CD8-positive, alpha-beta memory T cell (primary cell): ENCODE measurements at places on chromosomes 1 and 21. TPM values are rescaled to one million over a fixed set of nuclear protein-coding genes. Genes with fewer than 3 reads are reported as not detected.

- H3K27ac ChIP-seq: no peak overlapping the region
- no peaks in the 10 kb centered on the region for H3K36me3 ChIP-seq
- H3K4me3 ChIP-seq: no peak overlapping the region
- H3K27me3 ChIP-seq: no peaks in the 10 kb centered on the region
These were observed 49.8 kb upstream of the WLS start for GRCh38 chr1:68281946-68282615.

DNA sequence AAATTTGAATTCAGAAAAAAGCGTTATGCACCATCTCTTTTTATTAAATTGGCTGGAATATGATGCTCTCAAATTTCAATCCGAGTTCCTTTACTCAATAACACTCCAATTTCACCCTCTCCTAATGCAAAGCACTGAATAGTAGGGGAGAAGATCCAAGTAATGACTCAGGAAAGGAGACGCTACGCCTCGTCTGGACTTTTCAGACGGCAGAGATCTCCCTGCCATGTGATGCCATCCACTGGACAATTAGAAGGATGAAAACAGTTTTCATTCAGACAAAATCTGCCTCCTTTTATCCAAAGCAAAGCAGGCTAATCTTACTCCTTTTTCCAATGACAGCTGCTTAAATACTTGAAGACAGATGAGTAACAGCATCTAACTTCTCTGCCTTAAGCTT, 242.4 kb upstream of the GREM2 start:
- no peak overlapping the region for H3K27ac ChIP-seq
- H3K27me3 ChIP-seq: no peaks in the 10 kb centered on the region
- no peaks in the 10 kb centered on the region for H3K36me3 ChIP-seq
- DNase-seq: no peak

DNA sequence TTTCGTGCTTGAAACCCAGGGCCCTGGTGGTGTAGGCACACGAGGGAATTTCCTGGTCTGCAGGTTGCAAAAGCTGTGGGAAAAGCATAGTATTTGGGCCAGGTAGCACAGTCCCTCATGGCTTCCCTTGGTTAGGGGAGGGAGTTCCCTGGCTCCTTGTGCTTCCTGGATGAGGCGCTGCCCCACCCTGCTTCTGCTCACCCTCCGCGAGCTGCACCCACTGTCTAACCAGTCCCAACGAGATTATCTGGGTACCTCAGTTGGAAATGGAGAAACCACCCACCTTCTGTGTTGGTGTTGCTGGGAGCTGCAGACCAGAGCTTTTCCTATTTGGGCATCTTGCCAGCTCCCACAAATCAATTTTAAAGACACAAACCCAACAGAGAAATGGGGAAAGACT, 183.0 kb downstream of the PHTF1 start:
- DNase-seq: no peak
- no peak overlapping the region for H3K27ac ChIP-seq
- H3K27me3 ChIP-seq: no peaks in the 10 kb centered on the region
- H3K4me3 ChIP-seq: no peak overlapping the region
- no peaks in the 10 kb centered on the region for H3K36me3 ChIP-seq

DNA sequence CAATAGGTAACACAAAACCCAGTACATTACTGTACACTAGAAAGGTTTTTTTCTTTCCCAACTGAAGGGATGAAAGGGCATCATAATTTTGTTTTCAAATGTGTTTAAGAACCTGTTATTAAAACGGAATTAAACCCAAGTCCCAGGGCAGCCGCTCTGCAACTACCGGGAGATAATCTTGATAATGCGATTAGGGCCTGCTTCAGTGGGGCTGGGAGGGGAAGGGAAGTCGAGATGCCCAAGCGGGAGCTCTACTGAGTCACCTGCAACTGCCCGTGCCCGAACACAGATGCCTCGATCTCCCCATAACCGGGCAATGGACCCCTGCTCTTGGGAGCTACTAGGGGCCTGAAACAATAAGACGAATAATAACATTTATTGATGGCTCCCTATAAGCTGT, 61.4 kb downstream of the KAZN start:
- H3K27me3 ChIP-seq: no peaks in the 10 kb centered on the region
- no peak overlapping the region for H3K4me3 ChIP-seq
- H3K4me1 ChIP-seq: no peaks in the 10 kb centered on the region
- H3K27ac ChIP-seq: no peak overlapping the region
- H3K36me3 ChIP-seq: no peaks in the 10 kb centered on the region
- DNase-seq: no peak

DNA sequence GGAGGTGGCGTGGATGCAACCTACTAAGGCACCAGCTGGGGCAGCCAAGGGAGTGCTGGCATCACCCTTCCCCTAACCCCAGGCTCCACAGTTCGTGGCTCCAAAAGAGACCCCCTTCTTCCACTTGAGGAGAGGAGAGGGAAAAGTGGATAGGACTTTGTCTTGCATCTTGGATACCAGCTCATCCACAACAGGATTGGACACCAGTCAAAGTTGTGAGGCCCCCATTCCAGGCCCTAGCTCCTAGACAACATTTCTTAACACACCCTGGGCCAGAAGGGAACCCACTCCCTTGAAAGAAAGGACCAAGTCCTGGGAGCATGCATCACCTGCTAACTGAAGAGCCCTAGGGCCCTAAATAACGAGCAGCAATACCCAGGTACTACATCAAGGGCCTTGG, 372.6 kb upstream of the PLXNA2 start:
- H3K27ac ChIP-seq: no peak overlapping the region
- H3K27me3 ChIP-seq: no peaks in the 10 kb centered on the region
- no peaks in the 10 kb centered on the region for H3K36me3 ChIP-seq
- no peak for DNase-seq

Gene DSCAM
- total RNA-seq: not detected

Gene NPR1
- total RNA-seq: not detected

DNA sequence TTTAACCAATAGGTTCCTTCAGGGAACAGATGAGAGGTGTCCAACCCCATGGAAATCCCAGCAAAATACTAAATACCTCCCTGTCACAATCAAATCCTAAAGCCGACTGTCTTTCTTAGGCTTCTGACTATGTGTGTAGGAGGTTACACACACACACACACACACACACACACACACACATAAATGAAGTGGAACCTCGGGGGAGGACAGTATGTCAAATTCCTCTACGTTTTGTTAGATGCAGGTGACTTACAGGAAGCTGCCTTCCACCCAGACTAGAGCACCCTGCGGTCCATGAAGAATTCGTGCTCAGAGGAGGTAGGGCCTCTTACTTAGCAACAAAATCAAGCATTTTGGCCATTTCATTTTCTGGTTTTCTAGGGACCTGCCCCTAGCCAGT, 16.4 kb downstream of the RSPH1 start:
- no peak for DNase-seq
- no peaks in the 10 kb centered on the region for H3K36me3 ChIP-seq
- no peaks in the 10 kb centered on the region for H3K27me3 ChIP-seq

Gene LCE6A
- total RNA-seq: not detected

Gene OLIG2
- not detected for total RNA-seq

Gene ANGPTL7
- not detected for total RNA-seq

DNA sequence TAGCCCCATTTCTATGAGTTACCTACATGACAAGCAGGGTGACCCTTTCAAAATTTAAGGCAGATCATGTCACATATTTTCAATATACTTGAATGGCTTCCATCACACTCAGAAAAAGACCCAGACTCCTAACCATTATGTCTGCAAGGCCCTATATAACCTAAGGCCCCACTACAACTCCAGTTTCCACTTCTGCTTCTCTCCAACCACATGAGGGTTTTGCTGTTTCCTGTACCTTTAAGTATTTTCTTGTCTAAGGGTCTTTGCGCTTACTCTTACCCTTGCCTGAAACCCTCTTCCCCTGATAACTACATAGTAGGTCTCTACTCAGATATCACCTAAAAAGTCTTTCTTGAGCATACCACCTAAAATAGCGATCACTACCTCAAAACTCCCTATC, 46.1 kb downstream of the SGIP1 start:
- H3K27ac ChIP-seq: no peak overlapping the region
- DNase-seq: no peak
